ENCODE measurements at places on chromosomes 4 and X.

DNA sequence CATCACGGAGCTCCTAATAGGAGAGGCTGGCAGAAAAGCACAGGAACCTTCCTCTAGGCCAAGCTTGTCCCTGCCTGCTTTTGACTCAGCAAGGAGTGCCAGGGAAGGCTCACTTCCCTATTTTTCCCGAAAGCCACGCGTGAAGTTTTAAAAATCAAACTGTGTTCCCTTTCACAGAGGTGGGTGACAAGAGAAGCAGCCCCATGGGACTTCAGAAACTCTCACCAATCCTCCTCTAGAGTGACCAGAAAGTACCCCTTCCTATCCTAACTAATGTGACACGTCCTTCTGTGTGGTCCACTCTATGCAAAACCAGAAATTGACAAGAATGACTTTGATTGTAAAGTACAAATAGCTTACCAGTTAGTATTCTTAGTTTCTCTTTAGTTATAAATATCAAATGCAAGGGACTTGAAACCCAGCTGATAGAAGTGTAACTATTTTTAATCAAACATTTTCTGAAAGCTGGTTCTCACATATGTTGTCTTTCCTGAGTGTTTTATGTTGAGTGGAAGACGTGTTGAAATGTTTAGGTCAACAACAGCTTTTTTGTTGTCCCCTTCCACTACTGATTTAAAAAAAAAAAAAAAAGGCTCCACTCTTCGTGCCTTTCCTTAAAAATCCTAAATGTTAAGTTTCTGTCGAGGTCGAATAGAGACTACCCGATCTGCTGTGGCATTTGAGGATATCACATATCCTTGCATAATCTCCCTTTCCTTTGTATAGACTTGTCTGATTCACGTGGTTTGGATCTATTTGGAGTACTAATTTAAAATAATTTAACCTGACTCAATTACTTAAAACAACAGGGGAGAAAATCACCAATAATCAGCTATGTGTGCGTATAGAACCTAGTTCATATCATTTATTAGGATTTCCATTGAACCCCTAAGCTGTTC is 42.1 kb downstream of the NFKB1 start:
- DNase-seq: no peak

GRCh38 chr4:140298001-140298400 is 75.4 kb upstream of the SCOC start:
- no peak for DNase-seq

DNA sequence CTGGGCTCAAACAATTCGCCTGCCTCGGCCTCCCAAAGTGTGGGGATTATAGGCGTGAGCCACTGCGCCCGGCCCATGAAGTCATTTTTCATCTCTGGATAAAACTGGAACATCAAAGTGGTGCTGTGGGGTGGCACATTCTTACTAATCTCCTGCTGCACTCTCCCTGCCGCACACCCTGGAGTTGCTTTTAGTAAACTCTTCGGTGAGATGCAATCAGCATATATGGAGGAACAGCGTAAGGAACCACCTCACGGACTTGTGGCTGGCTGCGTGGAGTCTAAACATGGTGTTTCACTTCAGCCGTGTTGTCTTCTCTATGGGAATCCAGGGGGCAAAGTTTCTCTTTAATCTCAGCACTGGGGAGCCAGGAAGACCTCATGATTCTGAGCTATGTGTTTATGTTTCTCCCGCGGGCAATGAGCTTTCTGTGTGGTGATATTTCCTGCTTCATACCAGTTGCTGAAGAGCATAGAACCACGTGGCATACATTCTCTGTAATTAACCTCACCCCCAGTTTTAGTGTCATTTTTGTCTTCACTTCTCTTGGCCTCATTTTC is 2.1 kb upstream of the RHOH start:
- DNase-seq: no peak

- peak; percentile 23 for DNase-seq
These were observed 230.0 kb downstream of the CCSER1 start for GRCh38 chr4:90357117-90357710.

- DNase-seq: no peak
These were observed 11.9 kb upstream of the FAM9A start for GRCh38 chrX:8813036-8813435.

DNA sequence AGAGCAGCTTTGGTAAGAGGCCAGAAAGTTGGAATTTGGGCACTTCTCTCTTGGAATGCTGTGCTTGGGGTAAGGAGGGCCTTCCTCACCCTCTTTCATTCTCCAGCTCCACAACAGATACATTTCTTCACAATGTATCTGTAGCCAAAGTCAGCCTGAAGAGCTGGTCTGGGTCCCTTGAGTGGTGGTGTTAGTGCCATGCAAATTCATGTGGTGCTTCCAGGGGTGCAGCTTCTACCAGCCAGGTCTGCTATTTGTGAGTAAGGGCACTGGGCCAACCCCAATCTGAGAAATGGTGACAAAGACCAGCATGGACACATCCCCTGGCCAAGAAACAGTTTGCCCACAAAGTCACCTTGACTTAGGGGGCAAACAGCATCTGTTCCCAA is 17.8 kb downstream of the AMER1 start:
- DNase-seq: no peak

GRCh38 chrX:108399418-108400165 is 38.6 kb downstream of the COL4A6 start:
- no peak for DNase-seq

- no peak for DNase-seq
These were observed 157.3 kb downstream of the AASDH start for GRCh38 chr4:56229947-56230346.

GRCh38 chr4:8921465-8921864 is 49.8 kb upstream of the HMX1 start:
- no peak for DNase-seq

DNA sequence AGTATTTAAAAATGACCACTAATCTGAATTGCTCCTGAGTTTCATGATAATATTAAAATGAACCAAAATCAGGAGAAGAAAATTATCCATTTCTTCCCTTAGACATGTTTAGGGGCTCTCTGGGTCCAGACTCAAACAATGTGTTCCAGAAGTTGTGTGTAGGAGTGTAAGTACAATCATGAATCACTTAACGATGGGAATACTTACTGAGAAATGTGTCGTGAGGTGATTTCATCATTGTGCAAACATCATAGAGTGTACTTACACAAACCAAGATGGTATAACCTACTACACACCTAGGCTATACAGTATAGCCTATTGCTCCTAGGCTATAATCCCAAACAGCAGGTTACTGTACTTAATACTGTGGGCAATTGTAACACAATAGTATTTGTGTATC is 74.8 kb downstream of the STPG2 start:
- DNase-seq: no peak

DNA sequence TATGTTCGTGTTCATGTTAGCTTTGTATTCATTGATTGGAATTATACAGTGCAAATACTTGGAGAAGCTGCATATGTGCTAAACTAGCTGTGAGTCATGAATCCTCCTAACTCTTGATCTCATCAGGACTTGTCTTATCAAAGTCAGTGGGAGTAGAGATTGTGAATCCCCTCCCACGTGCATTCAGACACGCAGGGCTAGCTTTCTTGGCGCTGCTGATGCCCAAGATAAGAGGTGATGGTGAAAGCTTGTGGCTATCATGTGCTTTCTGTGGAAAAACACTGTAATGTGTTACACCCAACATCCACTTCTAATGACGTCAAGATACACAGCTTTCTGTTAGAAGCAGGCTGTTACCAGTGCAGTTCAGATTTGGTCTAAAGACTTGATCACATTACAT is 348.7 kb upstream of the HAND2 start:
- DNase-seq: no peak

GRCh38 chr4:78984593-78984992 is 45.4 kb upstream of the PAQR3 start:
- no peak for DNase-seq

GRCh38 chr4:7420661-7421040 is 14.1 kb downstream of the PSAPL1 start:
- no peak for DNase-seq

GRCh38 chrX:71493111-71493613 is 39.7 kb upstream of the OGT start:
- DNase-seq: no peak

- DNase-seq: peak; percentile 25
These were observed 66.1 kb upstream of the EFNB1 start for GRCh38 chrX:68762766-68763165.

DNA sequence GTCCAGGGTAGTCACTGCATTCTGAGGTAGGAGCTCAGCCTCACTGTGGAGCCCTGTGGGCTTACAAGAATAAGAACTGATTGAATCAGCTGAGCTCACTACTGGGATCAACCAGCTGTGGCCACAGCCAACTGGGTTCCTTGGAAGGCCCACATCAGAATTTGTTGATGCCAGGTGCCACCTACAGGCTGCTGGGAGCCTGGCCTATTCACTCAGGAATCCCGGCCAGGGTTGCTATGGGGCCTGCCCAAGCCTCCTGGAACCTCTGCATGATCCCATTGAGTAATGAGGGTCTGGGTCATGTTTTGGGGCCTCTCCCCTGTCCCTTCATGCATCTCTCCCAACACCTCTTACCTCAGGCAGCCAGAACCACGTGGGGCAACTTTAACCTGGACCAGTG is 53.9 kb upstream of the KIAA1210 start:
- DNase-seq: no peak

DNA sequence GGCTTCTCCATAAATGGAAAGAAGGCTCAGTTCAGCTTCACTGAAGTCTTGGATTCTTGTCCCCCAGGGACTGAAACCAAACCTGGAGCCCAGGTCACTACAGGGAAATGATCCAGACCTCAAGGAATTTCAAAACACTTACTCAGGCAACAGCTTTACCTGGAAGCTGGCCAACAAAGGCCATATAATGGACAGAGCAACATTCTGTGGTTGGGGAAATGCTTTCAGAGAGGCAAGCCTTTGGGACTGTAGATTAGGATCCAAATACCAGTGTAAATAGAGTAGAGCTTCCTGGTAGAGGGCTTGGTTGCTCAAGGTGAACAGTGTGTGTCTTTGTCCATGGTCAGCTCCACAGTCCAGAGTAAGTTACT is 57.0 kb upstream of the PROM1 start:
- DNase-seq: no peak

- DNase-seq: peak; percentile 35
These were observed 193.8 kb downstream of the ADAMTS3 start for GRCh38 chr4:72375073-72375736.

GRCh38 chr4:113810906-113811305 is 49.4 kb upstream of the CAMK2D start:
- no peak for DNase-seq

- no peak for DNase-seq
These were observed 23.6 kb upstream of the SLC25A43 start for GRCh38 chrX:119375561-119375960.

GRCh38 chrX:46673620-46674359 is 85.1 kb downstream of the SLC9A7 start:
- DNase-seq: no peak

- no peak for DNase-seq
These were observed 3.4 kb downstream of the OGT start for GRCh38 chrX:71536285-71536684.

- no peak for DNase-seq
These were observed 26.3 kb upstream of the ADGRL3 start for GRCh38 chr4:61173799-61174198.

- DNase-seq: peak; percentile 17
These were observed 126.9 kb downstream of the VCX3B start for GRCh38 chrX:8591501-8591900.

DNA sequence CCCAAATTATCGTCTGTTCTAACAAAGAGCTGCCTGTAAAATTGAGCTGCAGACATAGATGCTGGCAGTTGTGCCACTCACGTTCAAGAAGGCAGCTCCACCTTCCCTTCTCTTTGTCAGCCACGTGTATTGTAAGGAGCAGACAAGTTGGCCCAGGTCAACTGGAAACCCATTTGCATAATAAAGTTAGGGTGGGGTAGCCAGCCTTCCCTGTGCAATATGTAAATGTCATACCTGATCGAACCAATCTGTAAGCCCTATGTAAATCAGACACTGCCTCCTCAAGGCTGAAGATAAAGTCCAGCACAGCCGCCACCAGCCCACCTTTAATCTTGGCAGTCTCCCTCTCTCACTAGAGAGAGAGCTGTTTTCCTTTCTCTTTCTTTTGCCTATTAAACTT is 117.2 kb downstream of the TMEM144 start:
- DNase-seq: no peak

GRCh38 chr4:101933855-101934254 is 143.3 kb downstream of the BANK1 start:
- no peak for DNase-seq

- no peak for DNase-seq
These were observed 23.4 kb upstream of the G3BP2 start for GRCh38 chr4:75696581-75696980.

DNA sequence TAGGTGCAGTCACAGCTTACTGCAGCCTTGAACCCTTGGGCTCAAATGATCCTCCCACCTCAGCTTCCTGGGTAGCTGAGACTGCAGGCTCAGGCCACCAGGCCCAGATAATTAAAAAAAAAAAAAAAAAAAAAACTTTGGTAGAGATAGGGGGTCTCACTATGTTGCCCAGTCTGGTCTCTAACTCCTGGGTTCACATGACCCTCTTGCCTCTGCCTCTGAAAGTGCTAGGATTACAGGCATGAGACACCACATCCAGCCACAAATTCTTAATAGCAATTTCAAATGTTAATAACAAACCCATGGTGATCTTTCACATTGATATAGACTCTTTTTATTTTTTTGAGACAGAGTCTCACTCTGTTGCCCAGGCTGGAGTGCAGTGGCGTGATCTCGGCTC is 12.3 kb upstream of the FGF5 start:
- no peak for DNase-seq

DNA sequence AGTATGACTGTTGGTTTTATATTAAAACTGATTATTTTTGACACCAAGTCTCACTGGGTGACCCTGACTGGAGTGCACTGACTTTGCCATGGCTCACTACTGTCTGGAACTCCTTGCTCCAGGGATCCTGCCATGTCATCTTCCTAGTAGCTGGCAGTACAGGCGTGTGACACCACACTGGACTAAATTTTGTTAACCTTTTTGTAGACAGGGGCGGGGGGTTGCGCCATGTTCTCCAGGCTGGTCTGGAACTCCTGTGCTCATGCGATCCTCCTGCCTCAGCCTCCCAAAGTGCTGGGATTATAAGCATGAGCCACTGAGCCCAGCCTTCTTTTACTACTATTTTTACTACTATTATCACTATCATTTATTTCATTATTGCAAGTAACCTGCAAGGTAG is 8.9 kb downstream of the XAGE1A start:
- DNase-seq: no peak

GRCh38 chrX:130857207-130857606 is 45.8 kb downstream of the ENOX2 start:
- no peak for DNase-seq

DNA sequence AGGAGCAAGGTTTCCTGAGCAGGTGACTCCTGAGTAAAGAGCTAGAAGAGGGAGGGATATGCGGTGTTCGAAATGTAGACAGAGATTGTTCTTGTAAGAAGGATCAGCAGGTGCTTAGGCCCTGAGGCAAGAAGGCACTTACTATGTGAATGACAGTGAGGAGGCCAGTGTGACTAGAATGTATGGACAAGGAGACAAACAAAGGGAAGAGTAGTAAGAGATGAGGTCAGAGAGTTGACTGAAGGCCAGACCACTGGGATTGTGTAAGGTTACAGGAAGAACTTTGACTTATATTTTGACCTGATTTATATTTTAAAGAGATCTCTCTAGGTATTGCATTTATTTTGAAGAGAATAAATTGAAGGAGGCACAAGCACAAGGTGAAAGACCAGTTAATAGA is 118.4 kb upstream of the ENPEP start:
- DNase-seq: no peak

- DNase-seq: no peak
These were observed 242.4 kb downstream of the ARHGAP24 start for GRCh38 chr4:85717351-85717750.
